Fibroblast of the aortic adventitia (primary cell): ENCODE measurements at places on chromosomes 12 and 14. TPM values are rescaled to one million over a fixed set of nuclear protein-coding genes. Genes with fewer than 3 reads are reported as not detected.

DNA sequence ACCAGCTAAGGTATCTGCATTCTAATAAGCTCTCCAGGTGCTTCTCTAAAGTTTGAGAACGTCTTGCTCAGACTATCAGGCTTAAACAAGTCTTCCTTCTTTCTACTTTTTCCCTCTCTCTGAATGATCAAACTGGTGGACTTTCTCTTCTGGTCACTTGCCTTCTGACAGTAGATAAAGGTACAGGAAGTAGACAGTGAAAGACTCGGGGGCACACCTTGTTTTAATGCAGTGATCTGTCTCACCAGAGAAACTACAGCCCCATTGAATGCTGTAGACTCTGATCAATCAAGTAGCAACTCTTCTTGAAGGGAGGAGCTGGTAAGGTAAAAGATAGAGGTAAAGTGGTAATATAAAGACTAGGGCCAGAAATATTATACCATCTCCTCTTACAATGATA, 48.1 kb upstream of the ATXN7L3B start:
- DNase-seq = no peak

- no peak for DNase-seq
Measured at GRCh38 chr14:94284221-94284620, 8.8 kb downstream of the SERPINA10 start.

- DNase-seq = peak; percentile 82
Measured at GRCh38 chr14:90491221-90491885, 94.5 kb downstream of the CALM1 start.

The ADAMTS20 gene
- not detected in 2 replicates for total RNA-seq

- DNase-seq = no peak
Measured at GRCh38 chr14:34219661-34220377, 242.2 kb downstream of the SPTSSA start.

DNA sequence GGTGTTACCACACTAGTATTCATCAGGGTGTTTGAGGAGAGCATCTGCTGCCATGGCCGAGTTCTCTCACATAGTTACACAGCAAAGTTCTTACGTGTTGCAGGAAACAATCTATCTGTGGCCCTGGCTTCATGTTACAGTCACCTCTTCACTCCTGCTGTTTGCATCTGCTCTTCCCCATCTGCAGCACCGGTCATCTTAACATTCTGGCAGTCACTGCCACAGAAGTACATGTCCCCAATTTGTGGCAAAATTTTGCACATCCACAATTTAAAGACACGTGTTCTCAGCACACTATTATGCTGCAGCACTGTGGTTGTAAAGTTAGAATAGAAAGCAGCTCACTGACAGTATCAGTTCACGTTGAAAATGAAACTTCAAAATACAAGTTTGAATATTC, 23.2 kb downstream of the MAPK1IP1L start:
- DNase-seq = no peak

The RNASE3 gene
- total RNA-seq = not detected in 2 replicates

- no peak for DNase-seq
Measured at GRCh38 chr12:92073094-92073493, 72.6 kb downstream of the BTG1 start.

GRCh38 chr14:99356031-99356608, 84.1 kb upstream of the BCL11B start:
- DNase-seq = no peak

The RHOJ gene
- total RNA-seq = 7.4 and 13.5 TPM in 2 replicates

DNA sequence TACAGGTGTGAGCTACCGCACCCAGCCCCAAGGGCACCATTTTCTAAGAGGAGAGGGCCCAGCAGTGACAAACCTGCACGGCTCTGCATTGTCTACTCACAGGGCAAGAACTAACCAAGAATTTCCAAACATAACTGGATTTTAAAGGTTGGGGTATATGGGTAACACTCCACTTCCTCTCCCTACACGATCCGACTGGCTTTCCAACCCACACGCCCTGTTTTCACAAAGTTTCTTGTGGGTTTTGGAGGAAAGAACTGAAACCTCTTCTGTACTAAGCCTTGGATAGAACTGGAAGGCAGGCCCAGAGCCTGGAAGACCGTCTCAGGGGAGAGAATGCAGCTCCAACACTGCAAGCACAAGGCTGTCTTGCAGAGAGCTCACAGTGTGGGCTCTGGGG, 24.9 kb downstream of the SNRNP35 start:
- DNase-seq = no peak

GRCh38 chr14:101933209-101933608, 31.2 kb upstream of the DYNC1H1 start:
- no peak for DNase-seq

The ABCC9 gene
- total RNA-seq = 20.0 and 20.3 TPM in 2 replicates

The FOXM1 gene
- total RNA-seq = 1.4 and 19.3 TPM in 2 replicates

DNA sequence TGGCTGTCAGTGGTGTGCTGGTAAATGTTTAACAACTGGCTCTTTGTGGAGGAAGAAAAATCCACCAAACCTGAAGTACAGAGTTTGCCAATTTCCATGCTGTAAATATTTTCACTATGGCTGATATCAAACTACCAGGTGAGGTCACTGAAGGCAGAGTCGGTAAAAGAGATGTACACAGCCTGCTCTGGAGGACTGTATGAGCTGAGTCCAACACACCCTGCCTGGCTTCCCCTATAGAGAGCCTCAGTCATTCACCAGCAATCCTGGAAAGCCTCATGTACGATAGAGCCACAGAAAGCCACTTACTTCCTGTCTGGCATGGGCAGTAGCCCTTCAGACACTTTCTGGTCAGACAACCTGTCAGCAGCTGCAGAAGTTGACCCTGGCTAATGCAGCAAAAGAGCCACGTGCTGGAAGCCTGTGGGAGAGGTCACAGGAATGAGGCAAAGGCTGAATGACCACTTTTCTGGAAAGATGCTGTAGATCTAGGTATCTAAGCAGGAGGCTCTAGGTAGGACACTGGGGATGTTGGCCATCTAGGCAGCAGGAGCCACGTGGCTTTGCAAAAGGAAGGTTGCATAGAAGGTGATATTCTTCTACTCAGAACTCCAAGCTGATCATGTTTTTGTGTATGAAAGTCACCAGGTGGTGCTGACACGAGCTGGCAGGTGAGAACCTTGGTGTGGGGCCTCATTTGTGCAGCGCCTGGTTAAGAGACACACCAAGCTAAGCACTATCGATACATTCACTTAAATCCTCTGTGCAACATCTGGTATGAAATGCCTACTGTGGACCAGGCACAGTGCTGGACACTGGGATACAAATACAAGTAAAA, 553.9 kb downstream of the VRK1 start:
- DNase-seq = no peak

The DDX47 gene
- total RNA-seq = 55.3 and 68.4 TPM in 2 replicates

DNA sequence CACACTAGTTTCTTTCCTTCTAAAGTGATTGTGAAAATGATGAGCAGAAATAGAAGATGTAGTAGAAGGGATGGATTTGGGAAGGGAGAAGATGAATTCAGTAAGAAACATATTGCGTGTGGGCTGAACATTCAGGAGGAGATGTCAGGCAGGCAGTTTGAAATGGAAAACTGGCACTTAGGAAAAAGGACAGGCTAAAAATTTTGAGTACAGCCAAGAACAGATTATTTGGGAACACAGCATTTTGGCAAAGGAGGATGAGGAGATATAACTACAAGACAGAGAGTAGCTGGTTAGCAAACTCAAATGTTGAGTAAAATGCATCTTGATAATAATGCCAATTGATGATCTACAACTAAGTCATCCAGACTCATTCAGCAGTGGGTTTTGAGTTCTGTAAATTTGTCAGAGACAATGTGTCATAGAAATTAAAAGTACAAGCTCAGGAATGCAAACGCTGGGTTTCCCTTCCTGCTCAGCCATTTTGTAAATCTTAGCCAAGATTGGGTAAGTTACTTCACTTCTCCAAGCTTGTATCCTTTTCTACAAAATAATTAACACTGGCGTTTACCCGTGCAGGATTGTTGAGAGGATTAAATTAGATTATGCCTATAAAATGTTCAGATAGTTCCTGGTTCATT, 255.0 kb downstream of the NAV3 start:
- peak; percentile 49 for DNase-seq

- no peak for DNase-seq
Measured at GRCh38 chr14:84162633-84163032, 1367.3 kb upstream of the FLRT2 start.

DNA sequence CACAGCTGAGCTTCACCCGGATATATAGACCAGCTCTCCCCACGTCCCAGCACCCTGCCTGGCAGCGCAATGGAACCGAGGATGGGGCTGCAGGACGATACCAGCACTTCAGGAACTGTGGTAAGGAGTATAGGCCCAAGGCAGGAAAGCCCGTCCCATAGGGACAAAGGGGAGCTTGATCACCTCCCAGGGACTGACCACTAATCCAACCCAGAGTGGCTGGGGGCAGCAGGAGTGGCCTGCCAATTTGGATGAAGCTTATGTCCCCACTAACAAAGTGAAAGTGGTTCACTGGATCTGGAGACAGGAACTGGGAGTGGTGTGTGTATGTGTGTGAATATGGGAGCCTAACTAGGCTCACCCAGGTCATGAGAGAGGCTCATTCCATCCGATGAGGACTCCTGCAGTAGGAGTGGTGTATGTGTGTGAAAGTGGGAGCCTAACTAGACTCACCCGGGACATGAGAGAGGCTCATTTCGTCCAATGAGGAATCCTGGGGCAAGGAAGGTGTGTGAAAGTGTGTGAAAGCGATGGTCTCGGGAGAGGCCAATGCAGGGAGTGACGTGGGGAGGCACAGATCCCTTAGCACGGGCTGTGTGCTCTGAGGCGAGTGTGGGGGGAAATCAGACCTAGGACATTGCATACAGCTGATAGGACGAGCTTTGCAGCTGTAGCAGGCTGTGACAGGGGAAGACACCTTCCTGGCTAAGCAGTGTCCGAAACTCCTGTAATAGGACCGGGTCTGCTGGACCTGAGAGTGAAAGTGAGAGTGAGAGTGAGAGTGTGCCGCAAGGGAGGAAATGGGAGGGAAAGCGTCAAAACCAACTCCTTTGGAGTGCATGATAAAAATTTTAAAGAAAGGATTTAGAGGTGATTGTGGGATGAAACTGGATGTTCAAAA, 25.7 kb downstream of the KLRK1 start:
- DNase-seq = peak; percentile 41

GRCh38 chr14:71322655-71323250, 415.5 kb downstream of the PCNX1 start:
- DNase-seq = peak; percentile 78

The TMPRSS12 gene
- total RNA-seq = not detected in 2 replicates

The ATL1 gene
- 5.2 and 10.7 TPM in 2 replicates for total RNA-seq

DNA sequence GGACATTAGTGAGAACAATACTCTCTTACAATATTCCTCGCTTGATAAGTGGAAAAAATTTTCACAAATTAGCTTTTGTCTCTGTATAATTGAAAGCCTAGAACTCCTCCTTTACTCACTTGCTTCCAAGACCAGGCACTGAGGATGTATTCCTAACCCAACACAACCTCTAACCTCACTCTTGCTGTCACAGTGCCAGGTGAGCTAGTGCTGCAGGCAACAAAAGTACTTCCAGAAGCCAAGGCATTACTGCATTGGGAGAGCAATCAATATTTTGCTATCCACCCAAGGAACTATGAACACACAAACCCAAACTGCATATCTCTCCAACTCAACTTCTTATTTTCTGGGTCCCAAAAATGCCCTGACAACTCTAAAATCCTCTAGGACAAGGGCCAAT, 1081.0 kb downstream of the VRK1 start:
- peak; percentile 18 for DNase-seq

DNA sequence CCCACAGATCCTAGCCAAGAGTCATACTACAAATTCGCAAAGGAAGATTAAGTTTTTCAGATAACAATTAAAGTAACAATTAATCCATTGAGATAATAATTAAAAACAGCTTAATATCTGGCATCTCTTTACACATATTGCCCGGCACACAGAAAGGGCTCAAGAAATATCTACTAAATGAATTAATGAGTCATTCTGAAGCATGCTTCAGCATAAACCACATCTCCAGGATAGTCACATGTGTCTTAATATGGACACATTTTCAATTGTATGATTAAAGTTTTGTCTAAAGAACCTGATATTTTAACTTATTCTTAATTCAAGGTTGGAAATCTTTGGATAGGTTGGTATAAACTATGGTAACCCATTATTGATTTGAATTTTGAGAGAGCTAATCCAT, 9.6 kb downstream of the ITPR2 start:
- peak; percentile 30 for DNase-seq

DNA sequence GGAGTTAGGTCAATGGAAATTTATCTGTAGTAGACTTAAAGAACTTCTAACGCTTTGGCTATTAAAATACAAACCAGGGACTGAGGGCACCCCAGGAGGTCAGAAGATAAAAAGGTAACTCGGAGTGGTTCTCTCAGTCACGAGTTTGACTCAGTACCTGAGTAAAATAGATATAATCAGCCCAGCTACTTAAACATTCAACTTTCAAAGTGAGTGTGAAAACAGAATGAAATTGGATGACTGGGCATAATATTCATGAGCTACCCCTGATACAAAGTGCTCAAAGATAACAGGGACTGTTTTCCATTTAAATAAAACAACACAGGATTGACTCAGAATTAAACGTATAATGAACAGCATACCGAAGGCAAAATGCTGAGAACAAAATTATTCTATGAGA, 75.0 kb downstream of the FOXN3 start:
- DNase-seq = no peak
